Mesenchymal stem cell (in vitro differentiated cells and primary cell): ENCODE measurements at places on chromosomes 3 and 15.

DNA sequence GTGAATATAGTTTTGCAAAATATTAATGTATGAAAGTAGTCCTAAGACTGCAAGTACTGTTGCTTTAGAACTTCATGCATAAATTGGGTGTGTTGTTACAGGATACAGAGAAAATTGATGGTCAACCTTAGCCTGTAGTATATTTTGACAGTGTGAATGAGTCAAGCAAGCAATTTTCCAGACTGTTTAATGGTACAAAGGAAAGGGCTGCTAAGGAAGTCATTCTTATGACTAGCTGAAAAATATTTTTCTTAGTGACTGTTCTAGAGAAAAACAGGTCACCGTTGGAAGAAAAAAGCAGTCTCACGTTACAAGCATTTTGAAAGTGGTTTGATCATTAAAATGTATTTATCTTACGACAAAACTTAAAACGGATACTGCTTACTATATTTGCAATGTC, 49.2 kb downstream of the MBNL1 start:
- peak; percentile 73 for DNase-seq

DNA sequence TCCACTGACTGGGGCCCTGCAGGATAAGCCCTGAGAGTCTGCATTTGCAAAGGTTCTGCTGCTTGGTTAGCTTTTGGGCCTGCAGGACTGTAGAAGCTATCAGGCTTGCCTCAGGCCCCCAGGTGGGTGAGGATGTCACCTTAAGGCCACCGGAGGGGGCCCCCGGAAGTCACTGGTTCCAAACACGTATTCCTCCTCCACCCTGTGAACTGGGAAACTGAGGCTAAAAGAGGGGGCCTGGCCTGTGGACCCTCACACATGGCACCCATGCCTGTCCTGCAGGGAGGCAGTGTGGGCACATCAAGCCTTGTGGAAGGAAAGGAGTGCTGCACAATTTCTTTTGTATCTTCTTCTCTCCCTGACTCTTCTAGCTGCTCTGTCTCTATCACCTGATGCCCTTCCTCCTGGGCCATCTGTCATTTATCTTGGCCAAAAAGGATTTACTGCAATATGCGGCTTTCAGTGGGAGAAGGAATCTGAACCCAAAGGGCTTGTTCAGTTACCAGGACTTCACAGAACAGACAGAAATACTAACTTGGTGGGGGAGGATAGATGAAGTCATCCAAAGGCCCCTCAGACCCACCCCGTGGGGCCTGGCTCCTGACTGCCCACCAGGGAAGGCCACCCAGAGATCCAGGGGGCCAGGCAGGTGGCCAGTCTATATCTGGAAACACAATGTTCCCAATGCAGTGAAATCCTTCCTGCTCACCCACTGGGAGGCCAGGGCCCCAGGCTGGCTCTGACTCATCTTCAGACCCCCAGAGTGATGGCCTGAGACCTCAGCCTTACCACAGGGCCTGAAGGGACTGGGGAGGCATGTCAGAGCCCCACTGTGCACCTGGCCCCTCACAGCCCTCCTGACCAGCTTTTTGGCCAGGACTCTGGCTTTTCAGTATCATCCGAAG, 18.3 kb downstream of the UBAP1L start:
- no peak for DNase-seq

DNA sequence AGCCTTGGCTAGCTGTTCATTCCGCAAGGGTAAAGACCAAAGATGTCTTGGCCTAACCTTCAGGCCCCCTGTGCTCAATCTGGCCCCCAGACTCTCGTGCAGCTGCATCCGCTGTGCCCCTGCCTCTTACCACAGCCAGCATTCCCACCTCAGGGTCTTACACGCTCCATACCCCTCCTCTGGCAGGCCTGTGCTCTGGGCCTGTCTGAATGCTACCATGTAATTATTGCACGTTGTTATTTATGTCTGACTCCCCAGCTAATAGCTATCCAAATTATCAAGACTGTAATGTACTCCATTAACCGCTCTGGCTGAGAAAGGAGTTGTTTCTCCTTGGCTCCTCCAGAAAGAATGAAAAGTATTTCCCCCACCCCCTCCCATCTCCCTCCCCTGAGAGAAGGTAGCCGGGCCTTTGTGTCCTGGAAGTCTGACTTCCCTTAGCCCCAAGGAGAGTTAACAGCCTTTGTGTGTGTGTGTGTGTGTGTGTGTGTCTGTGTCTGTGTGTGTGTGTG, 54.5 kb upstream of the UBE2E1 start:
- no peak for DNase-seq

GRCh38 chr3:129230311-129231019, 18.9 kb upstream of the COPG1 start:
- DNase-seq, result peak; percentile 91

DNA sequence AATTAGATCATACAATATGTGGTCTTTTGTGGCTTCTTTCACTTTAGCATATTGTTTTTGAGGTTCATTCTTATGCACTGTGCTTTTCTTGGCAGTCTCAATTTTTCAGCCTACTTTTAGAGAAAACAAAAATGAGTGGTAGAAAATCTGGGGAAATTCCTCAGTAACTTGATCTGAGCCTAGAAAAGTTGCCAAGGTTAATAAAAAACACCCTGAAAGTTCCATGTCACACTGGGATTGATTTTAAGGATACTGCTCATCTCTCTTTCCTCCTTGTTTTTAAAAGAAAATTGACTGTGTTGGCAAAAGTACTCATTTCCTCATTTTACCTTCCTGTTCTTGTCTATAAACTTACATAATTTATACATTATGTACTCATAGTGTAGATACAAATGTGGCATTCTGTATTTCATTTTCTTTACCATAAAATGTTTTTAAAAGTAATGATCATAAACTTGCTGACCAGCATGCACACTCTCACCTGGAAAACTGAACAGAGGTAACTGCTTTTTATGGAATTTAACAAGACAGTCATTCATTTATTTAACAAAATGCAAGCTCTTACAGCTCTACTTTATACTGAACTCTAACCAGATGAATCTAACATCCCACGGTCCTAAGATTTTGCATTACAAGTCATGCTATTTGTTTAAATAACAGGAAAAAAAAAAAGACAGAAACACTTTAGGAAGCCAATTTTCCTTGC, 28.6 kb upstream of the SH3BP5 start:
- no peak for DNase-seq

GRCh38 chr15:92012368-92012629, 158.8 kb downstream of the SLCO3A1 start:
- DNase-seq, result no peak

DNA sequence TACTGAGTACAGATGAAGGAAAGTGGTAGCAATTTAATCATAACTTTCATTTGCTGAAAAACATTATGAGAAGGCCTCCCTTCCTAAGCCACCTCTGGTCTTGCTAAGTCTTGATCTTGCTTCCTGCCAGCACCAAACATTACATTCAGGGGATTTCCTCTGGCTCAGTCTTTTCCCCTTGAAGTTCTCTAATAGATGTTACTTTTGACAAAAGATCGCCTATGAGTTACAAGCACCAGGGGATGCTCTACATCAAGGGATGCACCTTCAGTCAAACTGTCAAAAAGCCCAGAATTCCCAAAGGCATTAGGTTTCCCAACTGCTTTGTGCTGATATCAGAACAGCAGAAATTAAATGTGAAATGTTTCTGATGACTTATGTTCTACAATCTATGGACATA, 47.3 kb downstream of the AQP9 start:
- DNase-seq, result no peak

- peak; percentile 94 for DNase-seq
These were observed 221.8 kb downstream of the CBLB start for GRCh38 chr3:105647047-105647446.

GRCh38 chr3:175932586-175932985, 1073.5 kb downstream of the NAALADL2 start:
- DNase-seq, result no peak

DNA sequence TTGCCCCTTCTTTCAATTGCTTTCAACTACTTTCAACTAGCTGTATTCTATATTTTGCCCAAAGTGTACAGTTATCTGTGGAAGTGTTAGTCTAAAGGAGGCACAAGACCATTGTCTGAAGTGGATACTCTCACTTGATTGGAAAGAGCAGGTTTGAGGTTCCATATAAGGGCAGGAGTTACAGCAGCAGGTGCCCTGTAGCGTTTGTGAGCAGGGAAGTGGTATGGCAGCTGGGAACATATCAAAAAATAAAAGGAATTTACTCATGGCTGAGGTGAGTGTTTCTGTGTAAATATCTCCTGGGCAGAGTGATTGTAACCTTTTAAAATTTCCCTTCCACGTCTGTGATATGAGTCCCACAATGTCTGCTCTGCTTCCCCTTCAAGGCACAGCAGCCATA, 38.5 kb upstream of the DNAJC13 start:
- no peak for DNase-seq

- peak; percentile 34 for DNase-seq
These were observed 31.4 kb downstream of the GTF2E1 start for GRCh38 chr3:120773932-120774331.

DNA sequence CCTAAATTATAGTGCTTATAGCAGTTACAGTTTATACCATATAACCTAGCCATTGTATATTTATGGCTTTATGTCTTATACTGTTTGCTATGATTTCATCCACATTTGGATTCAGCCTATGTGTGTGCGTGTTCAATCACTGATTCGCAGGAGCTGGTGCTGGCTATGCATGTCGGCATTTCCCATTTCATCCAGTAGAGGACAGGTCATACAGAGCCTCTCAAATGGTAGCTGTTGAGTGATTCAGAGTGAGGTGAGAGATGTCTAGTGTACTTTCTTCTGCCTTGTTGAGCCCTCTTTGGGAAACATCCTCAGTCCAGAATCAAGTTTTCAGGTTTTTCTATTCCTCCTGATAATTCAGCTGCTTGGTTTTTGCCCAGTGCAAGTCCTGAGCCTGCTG, 76.1 kb downstream of the FRMD4B start:
- DNase-seq, result no peak

- DNase-seq, result no peak
These were observed 280.3 kb downstream of the ZPLD1 start for GRCh38 chr3:102715030-102715697.
